ENCODE measurements at places on chromosomes 7 and 10.

GRCh38 chr7:77439572-77439971 lies 23.4 kb upstream of the GSAP start:
- no peak for DNase-seq

DNA sequence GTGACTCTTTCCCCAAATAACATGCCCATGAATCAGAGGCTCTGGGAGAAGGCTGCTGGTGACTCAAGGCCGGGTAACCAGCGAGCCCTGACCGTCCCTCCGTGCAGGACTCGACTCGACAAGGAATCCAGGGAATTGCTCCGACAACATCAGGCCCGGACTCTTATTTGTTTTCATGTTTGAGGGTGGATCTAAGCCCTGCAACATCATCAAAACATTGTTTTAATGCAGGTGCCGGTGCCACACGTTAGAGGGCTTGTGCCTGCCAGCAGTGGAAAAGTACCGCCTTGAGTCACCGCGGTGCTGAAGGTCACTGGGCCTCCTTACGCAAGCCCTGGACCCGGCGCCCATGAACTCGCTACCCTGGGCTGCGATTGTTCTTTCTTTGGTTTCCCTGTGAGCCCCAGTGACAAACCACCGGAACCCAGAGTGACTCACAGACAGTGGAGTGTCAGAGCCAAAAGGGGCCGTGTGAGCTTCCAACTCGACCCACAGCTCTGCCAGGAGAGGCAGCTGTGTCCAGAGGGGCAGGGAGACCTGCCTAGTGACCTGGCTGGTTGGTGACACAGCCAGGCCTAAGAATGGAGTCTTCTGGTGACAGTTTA lies 139.4 kb upstream of the SHH start:
- no peak for DNase-seq

- DNase-seq: no peak
Observed at GRCh38 chr10:120538091-120538490, 81.1 kb downstream of the PLPP4 start.

- DNase-seq: no peak
Observed at GRCh38 chr10:12597788-12598765, 248.7 kb downstream of the CAMK1D start.

- DNase-seq: no peak
Observed at GRCh38 chr7:40405991-40406390, 271.2 kb downstream of the SUGCT start.

- no peak for DNase-seq
Observed at GRCh38 chr7:90896458-90896857, 300.3 kb downstream of the CDK14 start.

DNA sequence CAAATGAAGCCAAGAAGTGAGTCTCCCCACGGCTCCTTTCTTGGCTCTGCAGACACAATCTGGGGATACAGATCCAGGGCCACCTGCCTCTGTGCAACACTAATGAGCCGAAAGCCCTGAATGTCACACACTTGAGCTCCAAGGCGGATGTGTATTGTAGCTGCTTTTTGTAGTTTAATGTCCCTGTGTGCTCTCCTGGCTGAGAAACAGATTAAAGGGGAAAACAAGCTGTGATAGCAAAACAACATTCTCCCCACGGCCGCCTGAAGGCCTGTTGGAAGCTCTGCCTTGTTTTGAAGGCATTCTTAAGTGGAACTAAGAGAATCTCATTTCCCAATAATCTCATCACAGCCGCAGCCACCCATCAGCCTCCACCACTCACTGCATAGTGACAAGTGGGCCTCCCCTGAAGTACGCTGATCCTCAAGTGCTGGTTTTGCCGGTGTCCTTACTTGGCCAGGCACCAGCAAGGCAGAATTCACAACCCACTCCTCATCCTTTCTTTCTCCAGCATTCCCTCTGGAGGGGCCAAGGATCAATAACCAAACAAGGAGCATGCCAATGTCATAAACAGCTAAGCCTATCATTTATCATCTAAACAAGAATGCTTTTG lies 44.4 kb upstream of the AMPH start:
- DNase-seq: no peak

DNA sequence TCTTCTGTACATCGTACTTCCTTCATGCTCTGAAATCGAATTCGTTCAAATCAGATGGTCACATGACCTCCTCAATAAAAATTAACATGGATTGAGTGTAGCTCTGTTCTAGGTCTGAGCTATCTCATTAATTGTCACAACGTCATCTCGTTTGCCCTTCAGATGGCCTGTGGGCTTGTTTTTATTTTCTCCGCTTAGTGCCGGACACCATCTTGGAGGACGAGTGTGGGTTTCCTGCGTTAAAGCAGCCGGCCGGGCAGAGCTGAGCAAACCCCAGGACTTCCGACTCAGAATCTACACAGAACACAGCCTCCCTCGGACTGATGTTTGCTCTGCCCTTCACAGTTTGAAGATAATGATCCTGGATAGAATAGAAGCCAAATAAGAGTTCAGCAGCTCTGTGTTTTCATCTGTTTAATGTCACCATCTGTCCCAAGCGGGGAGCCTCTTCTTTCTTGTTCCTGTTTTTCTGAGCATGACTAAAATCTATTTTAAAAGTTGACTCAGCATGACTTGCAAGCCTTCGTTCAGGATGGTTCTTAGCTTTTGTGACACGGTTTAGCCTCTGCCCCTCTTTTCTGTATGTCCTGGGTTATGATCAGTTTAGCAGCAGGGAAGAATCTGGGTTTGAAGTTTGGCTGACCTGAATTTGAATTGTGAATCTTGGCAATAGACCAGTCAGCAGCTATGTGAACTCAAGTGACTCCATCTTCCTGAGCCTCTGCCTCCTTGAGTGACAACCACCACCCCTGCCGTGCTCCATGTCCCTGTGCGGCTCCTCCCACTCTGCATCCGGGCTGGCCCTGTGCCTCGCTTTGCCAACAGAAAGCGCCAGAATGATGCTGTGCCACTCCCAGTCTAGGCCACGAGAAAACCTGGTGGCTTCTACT lies 30.6 kb upstream of the GALNTL5 start:
- no peak for DNase-seq

DNA sequence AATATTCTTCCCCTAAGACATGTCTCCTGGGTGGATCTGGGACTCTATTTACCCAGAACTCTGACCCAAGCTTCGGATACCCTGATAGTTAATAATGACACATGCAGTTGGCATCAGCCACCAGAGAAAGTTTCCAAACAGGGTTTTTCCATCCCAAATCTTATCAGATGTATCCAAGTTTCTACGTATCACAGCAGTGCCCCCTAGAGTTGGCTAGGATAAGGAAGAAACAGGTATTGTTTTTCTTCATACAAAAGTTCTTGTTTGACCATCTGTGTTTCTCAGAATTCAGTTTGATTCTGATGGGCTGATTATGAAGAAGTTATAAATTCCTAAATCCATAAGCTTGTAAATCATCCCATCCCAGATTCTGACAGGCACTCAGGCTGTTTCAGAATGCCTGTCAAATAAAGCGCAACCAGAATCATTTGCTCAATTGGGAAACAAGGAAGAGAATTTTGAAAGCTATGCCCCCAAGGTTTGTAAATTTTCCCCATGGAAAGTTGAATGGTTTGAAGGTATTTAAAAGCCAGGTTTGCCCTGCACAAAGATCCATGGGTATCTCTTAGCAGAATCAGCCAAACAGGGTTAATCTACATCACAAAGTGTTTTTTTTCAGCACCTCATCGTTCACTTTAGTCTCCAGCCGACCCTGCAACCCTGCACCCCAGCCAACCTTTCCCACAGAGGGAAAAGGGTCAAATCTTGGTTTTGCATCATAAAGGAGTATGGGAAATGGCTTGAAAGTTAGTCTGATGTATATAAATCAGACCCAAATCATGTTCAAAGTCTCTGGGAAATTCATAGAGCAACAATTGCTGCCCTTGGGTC lies 47.4 kb downstream of the NRAP start:
- no peak for DNase-seq

GRCh38 chr10:114499630-114500190 lies 95.4 kb upstream of the AFAP1L2 start:
- DNase-seq: no peak

GRCh38 chr7:37927773-37928444 lies 7.5 kb downstream of the EPDR1 start:
- no peak for DNase-seq

DNA sequence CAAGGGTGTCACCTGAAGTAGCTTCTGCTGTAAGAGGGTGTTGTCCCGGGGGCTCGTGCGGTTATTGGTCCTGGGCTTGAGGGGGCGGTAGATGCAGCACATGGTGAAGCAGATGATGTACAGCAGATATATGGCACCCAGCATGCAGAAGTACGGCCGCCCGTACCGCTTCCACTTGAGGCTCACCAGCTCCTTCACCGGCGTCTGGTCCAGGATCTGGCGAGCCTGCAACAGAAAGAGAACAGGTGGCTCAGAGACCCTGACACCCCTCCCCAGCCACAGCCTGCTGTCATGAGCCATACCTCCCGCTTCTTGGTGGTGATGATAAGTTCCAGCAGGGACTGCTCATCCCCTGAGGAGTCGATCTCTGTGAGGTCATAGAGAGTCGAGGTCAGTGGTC lies 10.1 kb downstream of the TRPV6 start:
- DNase-seq: no peak

- no peak for DNase-seq
Observed at GRCh38 chr7:96931891-96932290, 73.5 kb upstream of the DLX6 start.

GRCh38 chr10:5504146-5505072 lies 5.0 kb upstream of the CALML5 start:
- DNase-seq: no peak

DNA sequence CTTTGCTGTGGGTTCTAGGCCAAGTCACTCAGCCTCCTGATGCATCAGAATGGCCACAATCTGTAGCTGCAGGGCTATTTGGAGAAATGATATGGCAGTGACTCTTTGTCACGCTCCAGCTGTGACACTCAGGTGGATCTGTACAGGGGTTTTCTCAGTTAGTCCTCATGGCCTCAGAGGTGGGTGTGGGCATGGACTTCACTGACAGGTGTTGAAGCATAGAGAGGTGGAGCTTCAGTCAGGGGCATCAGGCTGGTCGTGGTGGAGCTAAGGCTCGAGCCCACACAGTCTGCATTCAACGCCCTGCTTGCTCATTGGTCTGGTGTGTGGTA lies 21.2 kb downstream of the PALD1 start:
- DNase-seq: no peak

GRCh38 chr10:45420453-45421192 lies 46.6 kb downstream of the ALOX5 start:
- no peak for DNase-seq

GRCh38 chr10:13784067-13784466 lies 197.3 kb downstream of the PRPF18 start:
- DNase-seq: no peak

GRCh38 chr10:91521439-91521838 lies 111.3 kb downstream of the HECTD2 start:
- no peak for DNase-seq

GRCh38 chr10:44395902-44396670 lies 11.2 kb upstream of the CXCL12 start:
- DNase-seq: no peak

DNA sequence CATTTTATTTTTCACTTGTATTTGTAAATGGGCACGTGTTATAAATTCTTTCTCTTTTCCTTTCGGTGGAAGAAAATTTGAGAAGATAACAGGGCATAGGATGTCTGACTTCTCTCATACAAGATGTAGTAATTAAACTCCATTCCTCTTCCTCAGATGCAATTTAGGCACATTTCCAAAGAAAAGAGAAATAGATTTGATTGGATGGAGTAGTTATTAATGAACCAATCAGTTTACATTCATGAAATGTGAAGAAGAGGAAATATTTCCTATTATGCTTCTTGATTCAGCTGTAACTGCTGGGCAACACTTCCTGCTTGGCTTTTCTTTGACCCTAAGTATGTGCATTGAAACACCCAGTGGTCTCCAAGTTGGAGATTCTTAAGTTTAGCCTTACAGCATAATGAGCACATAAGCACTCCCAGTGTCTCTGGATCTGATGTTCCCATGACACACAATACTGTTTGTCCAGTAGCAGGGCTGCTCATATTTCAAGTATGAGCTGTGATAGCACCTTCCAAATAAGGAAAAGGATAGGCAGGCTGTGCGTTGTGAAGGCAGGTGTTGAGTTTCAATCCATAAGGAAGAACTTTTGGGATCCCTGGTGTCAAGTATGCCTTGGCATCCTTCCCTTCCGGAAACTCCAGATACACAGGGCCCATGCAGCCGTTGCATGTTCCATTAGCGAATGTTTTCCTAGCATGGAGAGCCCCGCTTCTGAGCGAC lies 33.4 kb upstream of the COBL start:
- no peak for DNase-seq

GRCh38 chr7:131357282-131357880 lies 29.7 kb downstream of the MKLN1 start:
- DNase-seq: no peak

GRCh38 chr10:137031-137430 lies 1.8 kb downstream of the ZMYND11 start:
- DNase-seq: no peak

DNA sequence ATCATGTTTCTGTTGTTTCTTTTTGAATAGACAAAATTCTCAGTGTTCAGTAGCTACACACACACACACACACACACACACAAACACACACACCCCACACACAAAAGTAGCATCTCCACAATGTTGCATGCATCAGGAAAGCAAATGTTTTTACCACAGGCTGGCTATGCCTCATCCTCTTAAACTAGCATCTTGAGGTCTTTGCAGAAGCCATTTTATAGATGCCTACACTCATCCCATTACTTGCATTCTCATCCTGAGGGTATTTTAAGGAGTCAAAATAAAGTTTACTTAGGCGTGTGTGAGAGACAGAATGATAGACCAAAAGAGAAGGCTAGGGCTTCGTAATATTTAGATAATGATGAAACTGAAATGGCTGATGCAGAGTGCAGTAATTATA lies 7.9 kb upstream of the INHBA start:
- DNase-seq: no peak

DNA sequence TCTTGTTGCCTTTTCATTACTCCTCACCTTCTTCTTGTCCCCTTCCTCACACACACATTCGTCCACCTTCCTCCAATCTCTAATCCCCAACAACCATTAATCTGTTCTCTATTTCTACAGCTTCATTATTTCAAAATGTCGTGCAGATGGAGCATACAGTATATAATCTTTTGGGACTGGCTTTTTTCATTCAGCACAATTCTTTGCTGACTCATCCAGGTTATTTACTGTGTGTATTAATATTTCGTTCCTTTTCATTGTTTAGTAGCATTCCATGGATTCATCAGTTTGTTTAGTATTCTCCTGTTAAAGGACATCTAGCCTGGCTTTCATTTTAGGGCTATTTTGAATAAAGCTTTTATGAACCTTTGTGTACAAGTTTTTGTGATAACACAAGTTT lies 159.3 kb downstream of the PTPN20 start:
- no peak for DNase-seq

- DNase-seq: no peak
Observed at GRCh38 chr7:37369906-37370305, 78.8 kb downstream of the ELMO1 start.

GRCh38 chr10:89344156-89344555 lies 16.4 kb downstream of the IFIT3 start:
- DNase-seq: no peak

DNA sequence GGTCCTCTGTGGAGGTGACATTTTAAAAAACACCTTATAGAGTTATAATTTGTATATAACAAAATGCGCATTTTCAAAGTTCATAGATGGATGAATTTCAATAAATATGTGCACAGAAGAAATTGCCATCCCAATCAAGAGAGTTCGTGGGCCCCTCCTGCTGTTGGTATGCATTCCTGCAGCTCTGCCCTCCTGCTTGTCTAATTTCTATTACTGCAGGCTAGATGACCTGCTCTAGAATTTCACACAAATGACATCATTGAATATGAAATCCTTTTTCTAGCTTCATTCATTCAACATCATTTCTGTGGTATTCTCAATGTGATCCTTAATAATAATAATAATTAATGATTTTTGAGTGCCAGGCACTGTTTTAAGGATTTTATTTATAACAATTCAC lies 348.2 kb downstream of the SDK1 start:
- no peak for DNase-seq

- DNase-seq: no peak
Observed at GRCh38 chr7:87628780-87629569, 777 bp downstream of the RUNDC3B start.

Data from mesothelial cell of epicardium (in vitro differentiated cells).